ENCODE measurements at places on chromosomes 12 and 14.

DNA sequence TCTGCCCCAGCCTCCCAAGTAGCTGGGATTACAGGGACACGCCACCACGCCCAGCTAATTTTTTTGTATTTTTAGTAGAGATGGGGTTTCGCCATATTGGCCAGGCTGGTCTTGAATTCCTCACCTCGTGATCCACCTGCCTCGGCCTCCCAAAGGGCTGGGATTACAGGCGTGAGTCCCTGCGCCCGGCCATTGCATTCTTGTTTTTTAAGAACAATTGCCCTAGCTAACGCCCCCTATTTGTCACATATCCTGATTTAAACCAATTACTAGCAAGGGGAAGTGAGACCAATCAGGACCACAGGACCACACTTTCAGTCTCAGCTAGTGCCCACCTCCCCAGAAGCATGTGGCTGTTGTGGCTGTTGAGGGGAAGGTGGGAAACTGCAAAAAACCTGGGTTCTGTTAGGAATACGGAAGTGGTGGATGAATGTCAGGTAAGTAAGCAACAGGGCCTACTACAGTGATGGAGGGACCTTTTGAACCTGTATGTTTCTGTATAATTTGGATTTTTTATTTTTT, 37.8 kb upstream of the NFYB start:
- no peak overlapping the region for H3K4me3 ChIP-seq
- no peaks in the 10 kb centered on the region for H3K36me3 ChIP-seq
- no peaks in the 10 kb centered on the region for H3K4me1 ChIP-seq
- H3K27me3 ChIP-seq: no peaks in the 10 kb centered on the region
- no peak for DNase-seq

GRCh38 chr12:57489157-57489641, 1.3 kb downstream of the MARS1 start:
- peak overlapping the region; percentile 84 for H3K4me3 ChIP-seq
- no peaks in the 10 kb centered on the region for H3K27me3 ChIP-seq
- no peak for DNase-seq
- peaks cover 45% of the 10 kb centered on the region for H3K36me3 ChIP-seq
- peak overlapping the region; percentile 94 for H3K27ac ChIP-seq

DNA sequence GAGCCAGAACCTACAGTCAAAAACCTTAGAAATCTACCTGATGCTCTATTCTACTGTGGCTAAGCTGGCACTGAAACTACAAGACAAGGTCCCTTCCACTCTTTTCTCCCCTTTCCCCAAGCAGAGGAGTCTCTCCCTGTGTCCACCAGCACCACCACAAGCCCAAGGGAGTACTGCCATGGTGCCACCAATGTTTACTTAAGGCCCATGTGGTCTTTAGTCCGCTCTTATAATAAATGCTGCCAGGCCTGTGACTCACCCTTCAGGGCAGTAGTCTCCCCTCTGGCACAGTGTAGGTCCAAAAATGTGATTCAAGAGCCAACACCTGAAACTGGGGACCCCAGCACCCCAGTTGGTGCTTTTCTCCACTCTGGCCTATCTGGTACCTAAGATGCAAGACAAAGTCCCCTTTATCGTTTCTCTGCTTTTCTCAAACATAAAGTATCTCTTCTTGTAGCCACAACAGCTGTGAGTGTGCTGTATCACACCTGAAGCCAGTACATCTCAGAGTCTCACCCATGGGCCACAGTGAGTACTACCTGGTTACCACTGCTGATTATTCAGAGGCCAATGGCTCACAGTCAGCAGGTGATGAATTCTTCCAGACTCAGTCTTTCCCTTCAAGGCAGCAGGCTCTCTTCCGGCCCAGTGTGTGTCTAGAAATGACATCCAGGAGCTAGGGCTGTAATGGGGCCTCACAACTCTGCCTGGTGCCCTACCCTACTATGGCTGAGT, 29.3 kb downstream of the SLC38A2 start:
- H3K4me1 ChIP-seq: no peaks in the 10 kb centered on the region
- no peak overlapping the region for H3K4me3 ChIP-seq
- H3K27ac ChIP-seq: no peak overlapping the region
- DNase-seq: no peak

- no peak overlapping the region for H3K27ac ChIP-seq
- DNase-seq: peak; percentile 91
- no peak overlapping the region for H3K4me3 ChIP-seq
- H3K4me1 ChIP-seq: peaks cover 16% of the 10 kb centered on the region
- no peaks in the 10 kb centered on the region for H3K36me3 ChIP-seq
- no peaks in the 10 kb centered on the region for H3K27me3 ChIP-seq
Measured at GRCh38 chr12:5964913-5965900, 20.1 kb upstream of the ANO2 start.

GRCh38 chr12:46562625-46563225, 190.2 kb upstream of the SLC38A2 start:
- H3K36me3 ChIP-seq: no peaks in the 10 kb centered on the region
- H3K27ac ChIP-seq: peak overlapping the region; percentile 20
- H3K27me3 ChIP-seq: no peaks in the 10 kb centered on the region
- peak; percentile 83 for DNase-seq
- no peak overlapping the region for H3K4me3 ChIP-seq
